Stimulated activated CD4-positive, alpha-beta T cell treated with anti-CD3 and anti-CD28 coated beads, TNF-alpha, amount 100 ng/mL, for 1 hour (primary cell): ENCODE measurements at places on chromosomes 6 and 20.

- DNase-seq: no peak
Measured at GRCh38 chr6:143721642-143722041, 43.9 kb downstream of the PHACTR2 start.

- no peak for DNase-seq
Measured at GRCh38 chr20:51204794-51205193, 181.9 kb upstream of the KCNG1 start.

DNA sequence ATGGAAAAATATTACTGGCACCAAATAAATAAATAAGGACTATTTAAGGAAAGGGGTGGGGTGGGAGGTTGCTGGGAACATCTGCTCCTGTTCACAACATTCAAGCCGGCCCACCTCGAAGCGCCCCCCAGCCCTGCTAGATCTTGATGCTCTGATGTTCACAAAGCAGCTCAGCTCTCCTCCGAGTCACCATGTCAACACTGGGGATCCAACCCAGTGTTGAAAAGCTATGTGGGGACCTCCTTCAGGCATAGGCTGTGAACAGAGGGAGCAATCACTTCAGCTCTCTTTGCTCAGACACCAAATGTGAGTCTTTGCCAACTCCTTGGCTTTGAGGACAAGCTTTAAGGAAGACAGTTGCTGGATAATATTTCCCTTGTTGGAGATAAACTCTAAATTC, 176.8 kb upstream of the NT5E start:
- no peak for DNase-seq

GRCh38 chr20:35796571-35796970, 24.8 kb downstream of the PHF20 start:
- DNase-seq: no peak

GRCh38 chr6:125746731-125747588, 2.5 kb upstream of the HEY2 start:
- peak; percentile 32 for DNase-seq

DNA sequence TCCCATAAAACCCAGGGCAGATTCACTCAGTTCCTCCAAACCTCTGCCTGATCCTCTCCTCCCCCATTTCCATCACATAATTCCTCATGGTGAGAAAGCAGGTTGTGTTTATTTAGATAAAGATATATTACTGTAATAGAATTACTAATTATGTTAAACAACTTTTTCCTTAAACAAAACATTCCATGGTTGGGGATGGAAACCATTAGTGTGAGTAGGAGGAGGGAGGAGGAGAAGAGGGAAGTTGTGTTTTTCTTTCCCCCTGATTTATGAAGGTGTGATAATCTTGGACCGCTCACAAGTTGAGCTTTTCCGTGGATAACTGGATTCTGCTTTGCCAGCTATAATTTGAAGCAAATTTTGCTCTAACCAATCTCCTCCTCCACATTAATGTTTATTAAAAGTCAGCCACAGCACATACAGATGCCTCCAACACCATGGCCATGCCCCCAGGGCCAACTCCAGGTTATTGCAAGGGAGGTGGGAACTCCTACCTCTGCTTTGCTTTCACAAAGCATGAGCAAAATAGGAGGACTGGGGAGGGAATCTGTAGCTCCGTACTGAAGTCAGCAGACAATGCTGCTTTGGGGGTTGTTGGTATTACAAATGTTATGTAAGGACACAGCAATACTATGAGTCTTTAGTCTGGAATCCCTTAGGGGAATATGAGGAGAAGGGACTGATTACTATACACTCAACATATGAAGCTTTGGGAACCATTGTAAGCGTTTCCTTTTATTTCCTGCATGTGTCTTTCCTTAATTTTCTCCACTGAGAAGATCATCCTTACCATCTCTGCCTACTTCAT, 542.0 kb downstream of the DHX35 start:
- no peak for DNase-seq

- DNase-seq: no peak
Measured at GRCh38 chr20:20856306-20856705, 143.9 kb upstream of the RALGAPA2 start.

DNA sequence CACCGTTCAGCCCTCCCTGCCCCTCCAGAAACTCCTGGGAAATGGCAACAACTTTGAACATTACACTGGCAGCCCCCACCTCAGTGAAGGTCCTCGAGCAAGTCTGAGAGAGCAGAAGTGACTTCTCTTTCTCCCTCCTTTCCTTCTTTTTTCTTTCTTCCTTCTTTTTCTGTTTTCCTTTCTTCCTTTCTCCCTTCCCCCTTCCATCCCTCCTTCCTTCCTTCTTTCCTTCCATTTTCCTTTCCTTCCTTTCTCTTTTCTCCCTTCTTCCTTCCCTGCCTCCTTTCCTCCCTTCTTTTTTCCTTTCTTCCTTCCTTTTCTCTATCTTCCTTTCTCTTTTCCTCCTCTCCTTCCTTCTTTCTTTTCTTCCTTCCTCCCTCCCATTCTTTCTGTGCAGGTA, 162.7 kb downstream of the UNC5CL start:
- DNase-seq: no peak

- no peak for DNase-seq
Measured at GRCh38 chr6:38133932-38134703, 314.6 kb downstream of the ZFAND3 start.

GRCh38 chr6:7200598-7201443, 93.1 kb downstream of the RREB1 start:
- no peak for DNase-seq

DNA sequence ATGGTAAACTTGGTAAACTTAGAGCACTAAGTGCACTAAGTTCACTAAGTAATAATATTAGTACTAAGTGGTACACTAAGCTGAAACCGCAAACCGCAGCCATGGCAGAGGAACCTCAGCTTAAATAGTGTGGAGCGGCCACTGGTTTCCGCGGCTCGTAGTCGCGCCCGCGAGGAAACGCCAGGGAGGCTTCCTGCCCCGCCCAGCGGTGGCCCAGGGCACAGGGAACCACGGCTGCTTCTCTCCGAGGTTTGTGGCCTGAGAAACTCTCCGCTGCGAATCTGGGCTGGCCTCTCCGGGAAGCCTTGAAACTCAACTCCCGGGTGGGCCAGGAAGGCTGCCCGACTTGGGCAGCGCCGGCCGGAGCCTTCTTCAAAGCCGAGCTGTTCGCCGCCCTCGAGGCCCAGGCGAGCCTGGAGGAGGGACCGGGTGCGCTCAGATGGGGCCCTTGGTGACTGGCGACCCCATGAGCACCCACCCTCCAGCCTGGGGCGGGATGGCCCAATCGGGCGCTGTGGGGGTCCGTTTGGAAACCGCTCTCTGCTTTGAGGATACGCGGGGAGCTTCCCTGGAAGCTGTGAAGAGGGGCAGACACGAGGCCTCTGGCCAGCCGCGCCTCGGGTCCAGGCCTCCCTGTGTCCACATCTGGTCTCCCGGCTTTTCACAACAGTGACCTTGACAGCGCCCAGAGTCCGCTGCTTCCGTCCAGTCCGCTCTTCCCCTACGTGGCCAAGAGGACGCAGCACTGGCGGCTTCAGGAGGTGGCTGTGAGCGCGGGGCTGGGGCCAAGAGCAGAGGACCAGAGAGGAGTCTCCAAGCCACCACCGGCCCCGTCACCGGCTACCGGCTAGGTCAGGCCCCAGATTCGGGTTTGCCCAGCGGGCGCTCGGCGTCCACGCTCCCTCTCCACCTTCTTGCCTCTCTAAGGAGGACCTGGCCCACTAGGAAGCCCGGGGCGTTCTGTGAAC, 25.4 kb upstream of the HLA-E start:
- no peak for DNase-seq

DNA sequence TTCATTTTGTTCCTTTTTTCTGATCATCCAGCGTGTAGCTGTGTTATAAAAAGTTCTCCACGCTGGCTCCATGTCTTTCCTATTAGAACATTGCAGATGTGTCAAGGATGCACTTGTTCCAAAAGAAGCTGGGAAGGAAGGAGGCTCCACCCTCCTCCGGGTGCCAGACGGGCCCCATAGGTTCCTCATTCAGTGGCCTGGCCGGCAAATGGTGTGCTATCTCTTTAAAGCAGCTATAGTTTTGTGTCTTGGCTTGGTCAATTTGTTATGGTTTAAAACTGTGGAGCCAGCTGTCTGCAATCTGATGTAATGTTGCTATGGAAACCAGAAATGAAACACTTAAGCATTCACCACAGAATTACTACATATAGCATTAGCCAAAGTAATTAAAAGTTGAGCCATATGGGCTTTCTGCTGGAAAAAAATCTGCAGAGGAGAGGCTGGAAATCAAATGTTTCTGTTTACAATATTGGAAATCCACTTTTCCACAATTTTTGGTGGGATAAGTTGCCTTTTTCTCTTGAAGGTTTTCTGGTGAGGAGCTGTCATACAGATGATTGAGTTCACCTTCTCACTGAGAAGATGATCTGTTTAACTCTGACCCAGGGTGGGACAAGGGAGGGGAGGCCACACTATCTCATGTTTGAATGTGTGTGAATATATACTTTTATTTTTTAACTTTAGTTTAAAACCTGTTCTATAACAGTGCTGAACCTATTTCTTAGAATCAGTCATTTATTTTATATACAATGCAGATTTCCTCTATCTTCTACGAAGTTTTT, 167.4 kb downstream of the SASH1 start:
- DNase-seq: no peak

DNA sequence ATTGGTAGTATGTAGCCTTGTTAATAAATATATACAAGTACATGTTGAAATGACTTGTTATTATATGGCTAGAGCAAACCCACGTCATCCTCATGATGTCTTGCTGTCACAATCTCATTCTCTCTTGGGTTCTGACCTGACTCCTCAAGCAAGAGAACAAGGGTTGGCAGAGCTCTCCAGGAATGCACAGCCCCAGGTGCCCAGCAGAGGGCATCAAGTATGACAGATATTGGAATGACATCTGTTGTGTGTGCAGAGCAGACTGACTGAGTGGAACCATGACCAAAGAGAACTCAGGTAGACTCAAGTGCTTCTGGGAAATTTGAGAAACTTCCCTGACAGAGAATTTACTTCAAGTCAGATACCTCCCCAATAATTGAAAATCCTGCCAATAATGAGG, 90.6 kb downstream of the PAX1 start:
- no peak for DNase-seq

DNA sequence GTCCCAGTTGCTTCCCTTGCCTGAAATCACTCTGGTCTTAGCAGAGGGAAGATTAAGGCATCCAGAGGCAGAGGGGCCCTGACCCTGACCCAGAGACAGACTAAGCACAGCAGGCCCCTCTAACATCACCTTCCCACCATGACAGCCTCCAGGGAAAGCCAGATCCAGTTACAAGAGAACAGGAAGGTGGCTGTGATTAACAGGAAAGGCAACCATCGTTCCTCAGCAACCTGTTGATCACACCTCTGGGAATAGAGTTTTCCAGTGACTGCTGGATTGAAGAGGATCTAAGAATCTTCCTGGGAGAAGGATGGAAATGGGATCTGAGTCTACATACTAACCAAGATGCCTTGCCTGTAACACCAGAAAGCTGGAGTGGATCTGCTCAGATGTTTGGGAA, 5.2 kb upstream of the TREM1 start:
- no peak for DNase-seq

DNA sequence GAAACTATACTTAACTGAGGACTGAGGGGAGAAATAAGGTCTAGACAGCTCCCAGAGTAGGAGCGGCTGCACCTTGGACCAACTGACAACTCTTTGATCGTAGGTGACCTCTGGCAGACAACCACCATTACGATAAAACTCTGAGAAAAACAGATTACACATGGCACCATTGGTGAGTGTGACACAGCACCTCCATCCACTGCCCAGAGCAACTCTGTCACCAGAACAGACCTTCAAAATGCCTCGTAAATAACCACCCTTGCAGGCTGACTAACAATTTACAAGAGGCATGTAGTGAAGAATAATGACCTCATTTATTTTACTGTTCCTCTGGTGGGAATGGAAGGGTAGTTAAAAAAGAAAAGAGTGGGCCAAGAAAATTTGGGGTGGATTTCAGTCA, 64.2 kb downstream of the F13A1 start:
- no peak for DNase-seq

- no peak for DNase-seq
Measured at GRCh38 chr20:14536738-14537137, 199.3 kb upstream of the FLRT3 start.

DNA sequence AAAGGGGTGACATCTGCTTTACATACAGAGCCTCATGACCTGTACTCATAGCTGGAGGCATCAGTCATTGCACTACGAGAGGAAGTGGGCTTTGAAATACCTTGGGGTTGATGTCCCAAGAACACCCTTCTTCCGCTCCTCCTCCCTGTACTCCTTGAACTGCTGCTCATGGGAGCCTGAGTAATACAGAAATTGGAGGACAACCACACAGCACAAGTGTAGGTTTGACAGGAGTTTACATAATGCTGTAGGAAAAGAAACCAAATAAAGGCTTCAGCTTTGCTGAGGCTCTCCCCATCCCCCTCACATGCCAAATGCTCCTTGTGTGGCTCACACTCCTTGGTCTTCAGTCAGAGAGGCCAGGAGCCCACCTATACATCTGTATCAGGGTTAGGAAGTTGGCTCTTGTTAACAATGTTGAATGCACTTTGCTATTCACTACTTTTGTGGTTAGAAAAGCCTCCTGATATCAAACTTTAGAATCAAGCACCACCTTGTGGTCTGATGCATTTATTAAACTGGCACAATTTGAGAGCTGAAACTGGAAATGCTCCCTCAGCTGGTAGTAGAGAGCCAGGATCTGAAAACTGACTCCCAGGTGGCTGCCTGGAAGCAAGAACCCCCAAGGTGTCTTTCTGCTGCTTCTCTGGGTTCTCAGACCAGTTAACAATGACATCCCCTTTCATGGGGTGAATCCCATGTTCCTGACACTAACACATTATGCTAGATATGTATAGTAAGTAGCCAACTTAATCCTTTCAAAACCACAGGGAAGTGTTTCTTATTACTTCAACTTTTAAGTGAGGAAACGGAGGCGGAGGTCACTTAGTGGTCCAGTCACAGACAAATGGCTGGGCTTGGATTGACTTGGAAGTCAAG, 56.2 kb upstream of the EDN1 start:
- DNase-seq: no peak

GRCh38 chr20:38342713-38343310, 3.5 kb upstream of the LBP start:
- DNase-seq: no peak

GRCh38 chr6:131779304-131779703, 28.5 kb upstream of the ENPP1 start:
- no peak for DNase-seq

GRCh38 chr20:11585752-11586352, 331.8 kb upstream of the BTBD3 start:
- no peak for DNase-seq

- DNase-seq: no peak
Measured at GRCh38 chr20:5168651-5169396, 42.0 kb downstream of the CDS2 start.

- DNase-seq: no peak
Measured at GRCh38 chr6:168368066-168368820, 48.7 kb upstream of the DACT2 start.

DNA sequence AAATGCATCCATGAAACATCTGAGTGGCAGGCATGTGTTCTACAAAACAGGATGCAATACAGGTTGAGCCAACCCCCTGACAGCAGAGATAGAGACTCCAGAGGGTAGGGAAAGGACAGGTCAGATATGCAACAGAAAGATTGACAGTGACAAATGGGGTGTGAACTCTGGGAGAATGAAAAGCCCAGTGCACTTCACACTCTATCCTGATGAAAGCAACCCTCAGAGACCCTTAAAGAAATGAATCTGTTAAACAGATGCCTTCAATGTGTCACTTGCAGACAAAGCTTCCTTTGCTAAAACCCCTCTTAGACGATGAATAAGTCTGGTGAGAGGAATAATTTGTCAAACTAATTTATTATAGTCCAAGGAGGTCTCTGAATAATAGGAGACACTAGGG, 89.9 kb downstream of the RFPL4B start:
- DNase-seq: no peak

GRCh38 chr6:94071835-94072234, 652.5 kb upstream of the EPHA7 start:
- no peak for DNase-seq
